Kidney (tissue), 22 donors: ENCODE measurements at places on chromosomes 2 and 18.

- DNase-seq, result no peak
Measured at GRCh38 chr18:45284174-45284573, 331.1 kb upstream of the SLC14A2 start.

DNA sequence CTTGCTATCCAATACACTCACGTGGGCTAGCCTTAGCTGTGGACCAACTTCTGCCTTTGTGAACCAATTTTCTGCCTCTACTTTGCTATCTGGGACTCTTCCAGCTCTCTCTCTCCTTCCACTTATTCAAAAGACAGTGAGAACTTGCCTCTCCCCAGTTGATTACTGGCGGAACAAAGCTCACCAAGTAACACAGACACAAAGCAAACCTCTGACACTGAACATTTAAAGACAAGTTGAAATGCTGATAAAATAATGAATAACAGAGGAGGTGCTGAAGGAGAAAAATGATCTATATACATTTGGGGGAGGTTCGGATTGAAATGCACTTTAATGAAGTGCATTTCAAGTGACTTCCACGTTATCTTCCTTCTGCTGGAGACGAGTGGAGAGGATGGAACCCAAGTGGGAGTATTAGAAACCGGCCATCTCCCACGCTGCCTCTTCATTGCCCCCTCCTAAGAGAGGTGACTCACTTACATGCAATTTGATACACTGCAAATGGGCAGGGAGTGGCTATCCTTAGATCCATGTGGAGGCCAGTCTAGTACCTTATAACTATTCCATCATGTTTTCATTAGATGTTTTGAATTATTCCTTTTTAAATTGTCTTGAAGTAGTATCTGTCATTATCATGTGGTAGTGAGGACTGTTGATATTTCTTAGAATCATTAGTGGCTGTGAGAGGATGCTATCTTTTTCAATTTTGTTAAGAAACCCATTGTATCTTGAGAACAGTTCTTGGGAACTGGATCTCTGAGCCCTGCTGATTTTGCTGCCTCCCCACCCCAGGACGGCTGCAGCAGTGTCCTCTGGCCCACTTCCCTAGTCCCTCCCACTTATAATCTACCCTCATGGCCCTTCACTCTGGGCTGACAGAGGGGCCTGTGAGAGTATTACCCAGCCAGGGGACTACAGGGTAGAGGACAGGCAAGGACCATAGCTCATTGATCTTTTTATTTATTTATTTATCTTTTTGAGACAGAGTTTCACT, 6.0 kb upstream of the GLI2 start:
- peak; percentile 75 for DNase-seq

- no peak for DNase-seq
Measured at GRCh38 chr2:44969936-44970335, 28.4 kb downstream of the SIX3 start.

DNA sequence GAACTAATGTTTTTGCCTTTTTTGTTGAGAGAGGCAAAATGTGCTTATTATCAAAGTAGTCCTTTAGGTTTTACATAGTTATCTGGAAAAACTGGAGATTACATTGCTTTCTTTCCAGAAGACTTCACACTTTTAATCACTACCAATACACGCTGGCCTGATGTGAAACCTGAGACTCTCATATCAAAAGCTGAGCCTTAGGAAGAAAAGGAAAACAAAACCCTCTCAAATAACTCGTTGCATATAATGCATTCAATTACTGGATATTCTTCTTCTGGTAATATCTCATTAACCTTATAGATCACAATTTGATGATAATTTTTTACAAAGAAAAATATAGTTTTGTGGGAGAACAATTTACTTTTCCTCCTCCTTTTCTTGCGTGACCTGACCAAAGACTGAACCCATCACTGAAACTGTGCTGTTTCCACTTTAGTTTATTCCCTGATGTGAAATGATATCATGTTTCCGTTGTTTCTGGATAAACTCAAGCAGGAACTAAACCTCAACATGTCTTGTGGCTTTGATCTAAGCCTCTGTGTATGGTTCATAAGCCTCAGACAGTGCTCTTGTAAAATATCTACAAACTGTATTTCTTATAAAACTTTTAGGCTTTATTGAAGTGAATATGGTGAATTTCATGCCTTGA, 332.4 kb downstream of the GULP1 start:
- no peak for DNase-seq

GRCh38 chr2:62570861-62571698, 65.1 kb upstream of the TMEM17 start:
- peak; percentile 43 for DNase-seq

GRCh38 chr2:118834440-118834810, 13.0 kb downstream of the EN1 start:
- no peak for DNase-seq

DNA sequence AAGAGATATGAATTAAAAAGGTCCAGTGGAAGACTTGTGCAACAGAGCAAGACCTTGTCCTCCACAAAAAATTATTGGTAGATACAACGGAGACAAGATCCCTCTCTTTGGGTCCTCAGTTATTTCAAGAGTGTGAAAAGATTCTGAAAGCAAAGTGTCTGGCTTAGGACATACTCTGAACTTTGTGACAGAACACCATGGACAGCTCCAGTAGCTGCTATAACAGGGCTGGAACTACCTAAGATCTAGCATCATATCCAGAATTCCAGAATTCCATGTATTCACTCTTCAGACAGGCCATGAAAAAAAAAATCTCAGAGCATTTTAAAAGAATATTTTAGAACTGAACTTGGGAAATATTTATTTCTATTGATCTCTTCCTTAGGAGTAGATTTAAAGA, 74.8 kb upstream of the ZBTB14 start:
- no peak for DNase-seq

DNA sequence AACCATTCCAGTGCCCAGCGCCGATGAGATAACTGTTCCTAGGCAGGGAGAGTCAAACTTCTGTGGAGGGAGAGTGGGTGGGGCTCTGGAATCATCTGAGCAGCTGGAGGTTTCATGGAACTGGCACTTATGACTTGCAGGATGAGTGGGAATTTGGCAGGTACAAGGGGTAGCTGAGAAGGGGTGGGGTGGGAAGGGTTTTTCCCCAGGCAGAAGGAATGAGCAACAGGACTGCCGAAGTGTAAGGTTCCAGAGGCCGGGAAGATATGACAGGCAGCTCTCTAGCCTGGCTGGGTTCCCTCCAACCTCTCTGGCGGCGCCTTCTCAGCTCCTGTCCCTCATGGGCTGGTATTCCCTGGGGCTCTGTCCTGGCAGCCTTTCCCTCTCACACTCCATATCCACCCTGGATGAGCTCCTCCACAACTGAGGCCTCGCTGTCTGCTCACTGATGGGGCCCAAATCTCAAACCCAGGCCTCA, 2.5 kb upstream of the TET3 start:
- DNase-seq, result no peak

- DNase-seq, result no peak
Measured at GRCh38 chr18:195651-196050, 37.3 kb downstream of the USP14 start.

DNA sequence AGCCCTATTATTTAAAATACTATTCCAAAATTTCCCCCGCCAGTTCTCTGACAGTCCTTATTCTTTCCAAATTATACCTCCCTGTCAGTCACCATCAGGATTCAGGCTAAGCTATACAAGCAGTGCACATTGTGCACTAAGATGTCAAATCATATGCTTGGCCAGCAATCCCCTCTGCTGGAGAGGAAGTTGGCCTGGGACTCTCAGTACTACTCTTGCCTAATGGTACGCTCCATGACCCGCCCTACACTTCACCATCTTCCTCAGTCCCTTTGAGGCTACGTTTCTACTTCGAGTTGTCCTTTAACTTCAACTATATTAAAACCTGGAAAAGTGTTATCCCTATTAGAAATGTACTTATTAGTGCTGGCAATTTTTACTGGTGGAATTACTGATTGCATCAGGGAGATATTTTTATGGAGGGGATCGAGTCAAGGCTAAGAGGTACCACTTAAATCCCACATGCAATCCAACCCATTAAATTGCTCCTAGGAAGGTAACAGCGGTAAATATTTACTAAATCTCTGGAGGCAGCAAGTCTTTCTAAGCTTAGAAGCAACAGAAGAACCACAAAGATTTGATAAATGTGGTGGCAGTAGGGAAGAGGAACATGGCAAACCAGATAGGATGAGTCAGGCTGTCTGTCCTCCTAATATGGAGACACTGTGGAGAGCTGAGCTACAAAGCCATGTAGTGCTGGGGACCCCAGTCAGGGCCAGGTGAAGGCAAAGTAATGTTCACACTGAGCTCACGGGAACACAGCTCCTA, 2.7 kb downstream of the USP40 start:
- DNase-seq, result no peak

- DNase-seq, result no peak
Measured at GRCh38 chr2:125516496-125517109, 1139.4 kb upstream of the GYPC start.

GRCh38 chr2:12031866-12032265, 285.4 kb downstream of the LPIN1 start:
- DNase-seq, result no peak

DNA sequence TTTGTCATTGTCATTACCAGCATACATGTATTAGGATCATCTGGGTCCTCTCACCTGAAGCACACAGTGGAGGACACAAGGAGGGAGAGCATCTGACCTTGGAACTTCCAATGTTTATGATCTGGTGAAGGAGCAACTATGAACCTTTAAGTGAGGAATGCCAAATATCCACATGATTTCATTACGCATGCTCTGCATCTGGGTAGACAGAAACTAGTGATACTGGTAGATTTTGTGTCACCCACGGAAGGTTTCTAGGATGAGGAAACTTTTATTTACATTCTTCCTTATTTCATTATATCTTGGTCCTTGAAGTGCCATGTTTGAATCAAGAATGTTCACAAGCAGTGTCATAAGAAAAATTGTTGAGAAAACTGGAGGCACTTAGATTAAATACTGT, 32.1 kb downstream of the SPC25 start:
- no peak for DNase-seq

DNA sequence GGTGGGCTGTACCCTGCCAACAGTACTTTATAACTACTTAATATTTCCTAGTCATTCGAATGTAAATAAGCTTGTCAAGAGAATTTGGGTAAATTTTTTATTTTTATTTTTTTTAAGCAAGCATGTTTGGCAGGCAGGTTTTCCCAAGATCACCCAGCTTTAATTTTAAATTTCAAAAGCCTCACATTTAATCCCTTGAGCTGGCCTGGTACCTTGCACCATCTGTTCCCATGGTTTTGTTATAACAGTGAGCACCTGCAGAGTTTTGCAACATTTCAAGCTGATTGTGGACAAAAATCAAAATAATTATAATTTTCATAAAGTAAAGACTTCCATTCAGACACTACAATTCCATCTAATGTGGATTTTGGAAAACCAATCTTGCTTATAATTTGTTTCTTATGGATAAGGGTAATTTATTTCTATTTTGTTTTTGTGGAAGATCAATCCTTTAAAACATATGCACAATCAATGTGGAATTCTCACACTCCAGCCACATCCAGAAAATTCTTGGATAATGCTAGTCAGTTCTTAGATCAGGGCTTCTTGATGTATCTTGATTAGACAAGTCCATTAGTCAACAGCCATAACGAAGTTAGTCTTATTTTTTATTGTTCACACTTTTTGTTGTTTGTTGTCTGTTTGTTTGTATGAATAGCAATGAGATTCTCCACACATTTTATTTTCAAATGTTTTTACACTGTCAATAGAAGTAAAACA, 689.3 kb downstream of the NR4A2 start:
- no peak for DNase-seq

- no peak for DNase-seq
Measured at GRCh38 chr2:15377202-15377601, 183.9 kb downstream of the NBAS start.

DNA sequence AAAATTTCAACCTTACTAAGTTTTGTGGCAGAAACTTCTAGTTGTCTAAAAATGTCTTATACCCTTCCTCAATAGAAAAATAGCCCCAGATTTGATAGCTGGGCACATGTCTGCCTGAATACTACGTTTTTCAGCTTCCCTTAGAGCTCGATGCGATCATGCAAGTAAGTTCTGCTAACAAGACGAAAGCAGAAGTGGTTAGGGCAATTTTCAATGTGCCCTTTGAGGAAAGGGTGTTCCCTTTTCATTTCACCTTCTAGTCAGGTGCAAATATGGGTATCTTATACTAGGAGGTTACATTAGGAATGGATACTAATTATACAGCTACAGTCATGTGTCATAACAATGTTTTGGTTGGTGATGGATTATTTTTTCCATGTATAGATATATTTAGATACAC, 1572.1 kb upstream of the LRRTM1 start:
- DNase-seq, result no peak

DNA sequence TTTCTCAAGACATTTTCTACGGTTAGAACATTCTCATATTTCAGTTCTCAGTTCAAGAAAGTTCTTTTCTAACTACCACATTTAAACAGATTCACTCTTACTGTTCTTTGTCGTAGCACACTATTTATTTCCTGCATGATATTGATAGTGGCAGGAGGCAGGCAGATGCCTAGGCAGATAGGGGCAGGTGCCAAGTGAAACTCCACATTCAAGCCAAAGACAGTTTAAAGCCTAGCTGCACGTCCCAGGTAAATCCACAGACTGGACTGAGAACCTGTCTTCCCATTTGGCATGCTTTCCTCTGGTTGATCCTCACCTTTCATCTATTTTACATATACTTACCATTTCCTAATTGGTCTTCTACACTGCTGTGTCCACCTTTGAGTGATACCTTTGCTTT, 359.3 kb downstream of the TMX3 start:
- DNase-seq, result no peak

DNA sequence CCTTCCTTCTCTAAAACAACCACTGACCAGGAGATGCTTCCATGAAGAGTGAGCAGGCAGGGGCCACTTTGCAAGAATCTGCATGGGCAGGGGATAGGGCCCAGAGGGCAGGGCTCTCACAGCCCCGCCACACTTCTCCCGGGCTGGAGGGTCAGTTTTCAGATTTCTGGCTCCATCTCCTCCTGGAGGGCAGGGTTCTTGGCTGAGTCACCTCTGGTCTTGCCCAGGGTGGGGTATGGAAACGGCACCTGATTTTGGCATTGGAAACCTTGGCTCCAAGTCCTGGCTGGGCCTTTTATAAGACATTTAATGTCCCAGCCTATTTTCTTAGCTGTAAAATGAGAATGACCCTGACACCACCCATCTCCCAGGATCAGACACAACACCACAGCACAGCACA, 27.6 kb upstream of the ASPRV1 start:
- DNase-seq, result no peak

DNA sequence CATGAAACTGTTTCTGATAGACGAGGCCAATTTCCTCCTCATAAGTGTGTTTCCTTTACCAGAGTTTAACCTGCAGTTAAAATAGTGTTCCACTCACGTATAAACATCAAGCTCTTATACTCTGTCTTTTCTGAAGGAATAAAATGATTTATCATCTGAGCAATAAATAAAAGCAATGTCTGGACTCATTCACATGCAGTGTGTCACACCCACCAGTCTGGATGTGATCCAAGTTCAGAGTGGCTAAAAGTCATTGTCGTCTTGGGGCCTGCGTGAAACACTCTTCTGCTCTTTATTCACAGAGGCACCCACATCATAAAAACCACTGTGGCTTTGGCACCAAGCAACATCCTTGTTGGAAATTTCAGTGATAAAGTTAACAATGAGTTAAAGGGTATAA, 19.5 kb upstream of the SLC9A4 start:
- no peak for DNase-seq
